ENCODE measurements at places on chromosomes 6 and 20.

DNA sequence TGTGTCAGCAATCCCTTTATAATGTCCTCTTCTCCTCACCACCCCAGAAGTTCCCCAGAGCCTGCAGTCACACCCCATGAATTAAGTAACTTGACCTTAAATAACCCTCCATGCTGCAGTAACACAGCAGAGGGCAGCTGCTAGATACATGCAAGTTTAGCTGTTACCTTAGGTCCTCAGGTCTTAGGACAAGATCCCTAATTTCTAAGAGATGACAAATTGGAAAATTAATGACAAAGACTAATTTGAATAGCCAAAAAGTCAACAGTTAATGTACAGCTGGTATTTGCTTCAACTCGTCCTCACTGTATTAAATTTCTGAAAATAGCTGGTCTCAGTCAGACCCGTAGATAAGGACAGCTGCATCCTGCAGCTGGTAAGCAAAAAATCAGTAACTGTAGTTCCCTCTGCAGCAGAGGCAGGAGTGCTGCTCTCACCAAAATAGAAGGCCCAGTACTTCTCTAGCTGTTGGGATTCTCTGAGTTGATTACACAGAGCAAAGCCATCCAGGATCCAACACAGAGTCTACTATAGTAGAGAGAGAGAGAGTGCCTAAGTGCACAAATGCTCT is 62.4 kb downstream of the TNFRSF21 start:
- no peak for DNase-seq

- no peak for DNase-seq
These were observed 1.1 kb upstream of the SMOC2 start for GRCh38 chr6:168439794-168440450.

GRCh38 chr6:135955099-135955498 is 103.6 kb downstream of the PDE7B start:
- DNase-seq, result no peak

DNA sequence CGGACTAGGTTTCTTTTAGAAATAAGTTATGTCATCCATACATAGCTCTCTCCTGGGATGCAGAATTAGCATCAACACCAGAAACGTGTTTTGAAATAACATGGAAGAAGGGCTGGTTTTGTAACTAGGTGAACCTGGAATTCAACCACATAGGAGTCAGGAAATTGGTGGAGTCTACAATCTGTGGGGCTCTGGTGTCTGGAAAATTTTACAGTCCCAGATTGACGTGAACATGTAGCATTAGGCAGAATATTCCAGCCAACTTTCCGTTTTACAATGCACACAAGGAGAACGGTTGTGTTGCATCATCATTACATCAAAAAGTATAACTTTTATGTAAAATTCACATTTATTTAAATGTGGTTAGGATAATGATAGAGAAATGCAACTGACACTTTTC is 1.9 kb downstream of the KCNQ5 start:
- no peak for DNase-seq

- DNase-seq, result no peak
These were observed 113.0 kb upstream of the TIAM2 start for GRCh38 chr6:154882107-154882506.

GRCh38 chr6:119129968-119130484 is 51.6 kb upstream of the FAM184A start:
- DNase-seq, result no peak

- no peak for DNase-seq
These were observed 45.4 kb upstream of the CDH22 start for GRCh38 chr20:46353500-46354206.

DNA sequence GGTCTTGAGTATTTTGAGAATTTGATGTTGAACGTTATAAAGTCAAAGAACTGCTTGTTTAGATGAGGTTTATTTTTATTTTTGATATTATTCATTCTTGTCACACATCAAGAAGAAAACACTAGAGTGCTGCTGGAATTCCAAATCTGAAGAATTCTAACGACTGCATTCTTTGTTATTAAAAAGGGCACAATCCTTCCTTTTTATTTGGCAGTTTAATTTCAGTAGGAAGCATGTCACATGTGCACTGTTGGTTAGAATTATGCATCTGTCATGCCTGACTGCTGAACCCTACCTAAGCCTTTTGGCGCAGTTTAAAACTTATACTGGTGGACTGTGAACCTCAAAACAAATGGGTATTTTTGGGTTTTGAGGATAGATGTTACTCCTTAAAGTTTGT is 4.0 kb downstream of the ID4 start:
- DNase-seq, result no peak

- DNase-seq, result no peak
These were observed 533 bp upstream of the RSPO3 start for GRCh38 chr6:127117979-127118297.

DNA sequence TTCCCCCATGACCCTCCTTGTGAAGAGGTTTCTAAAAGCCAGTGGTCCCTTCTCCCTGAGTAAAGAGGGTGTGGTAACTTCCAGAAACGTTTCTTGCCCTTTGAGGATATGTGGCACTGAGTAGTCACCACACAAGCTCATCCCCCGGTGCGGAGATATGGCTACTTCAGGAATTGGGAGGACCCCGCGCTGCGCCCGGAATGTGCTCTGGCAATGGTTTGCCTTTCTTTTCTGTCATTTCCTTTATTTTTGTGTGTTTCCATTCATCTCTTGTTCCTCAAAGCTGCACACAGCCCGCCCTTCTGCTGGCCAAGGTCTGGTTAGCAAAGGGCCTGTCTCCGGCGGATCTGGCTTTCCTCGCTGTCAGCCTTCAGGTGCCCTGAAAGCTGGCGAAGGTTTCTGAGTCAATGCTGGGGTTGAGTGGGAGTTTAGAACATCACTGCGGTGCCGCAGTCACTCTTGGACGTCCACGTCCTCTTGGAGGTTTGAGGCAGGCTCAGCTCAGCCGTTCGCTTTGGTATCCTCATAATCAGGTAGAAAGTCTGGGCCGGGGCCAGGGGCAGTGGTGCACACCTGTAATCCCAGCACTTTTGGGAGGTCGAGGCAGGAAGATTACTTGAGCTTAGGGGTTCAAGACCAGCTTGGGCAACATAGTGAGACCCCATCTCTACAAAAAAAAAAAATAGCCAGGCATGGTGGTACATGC is 67.2 kb downstream of the TCP11 start:
- DNase-seq, result no peak

DNA sequence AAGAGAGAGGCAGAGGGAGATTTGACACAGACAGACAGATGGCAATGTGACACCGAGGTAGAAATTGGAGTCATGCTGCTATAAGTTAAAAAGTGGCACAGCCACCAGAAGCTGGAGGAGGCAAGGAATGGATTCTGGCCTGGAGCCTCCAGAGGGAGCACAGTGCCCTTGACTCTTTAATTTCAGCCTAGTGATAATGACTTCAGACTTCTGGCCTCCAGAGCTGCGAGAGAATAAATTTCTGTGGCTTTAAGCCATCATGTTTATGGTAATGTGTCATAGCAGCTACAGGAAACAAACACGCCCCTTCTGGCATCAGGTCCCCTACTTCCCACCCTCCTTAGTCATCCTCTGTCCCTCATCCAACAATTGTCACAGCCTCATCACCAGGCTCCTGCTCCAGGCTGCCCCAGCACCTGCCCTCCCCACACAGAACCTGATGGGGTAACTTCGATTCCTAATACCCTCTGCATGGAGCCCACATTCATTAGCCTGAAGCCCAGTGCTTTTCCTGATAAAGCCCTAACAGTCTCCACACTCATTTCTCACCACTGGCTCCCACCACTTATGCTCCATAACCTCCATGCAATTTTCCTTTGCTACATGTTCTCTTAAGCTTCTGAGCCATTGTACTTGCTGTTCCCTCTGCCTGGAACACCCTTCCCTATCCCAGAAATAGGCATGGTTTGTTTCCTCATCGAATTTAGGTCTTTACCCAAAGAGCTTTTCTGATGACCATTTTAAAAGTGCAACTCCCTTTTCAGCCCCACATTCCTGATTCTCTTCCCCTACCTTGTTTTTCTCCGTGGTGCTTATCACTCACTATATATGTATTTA is 69.7 kb upstream of the TOX2 start:
- DNase-seq, result no peak

DNA sequence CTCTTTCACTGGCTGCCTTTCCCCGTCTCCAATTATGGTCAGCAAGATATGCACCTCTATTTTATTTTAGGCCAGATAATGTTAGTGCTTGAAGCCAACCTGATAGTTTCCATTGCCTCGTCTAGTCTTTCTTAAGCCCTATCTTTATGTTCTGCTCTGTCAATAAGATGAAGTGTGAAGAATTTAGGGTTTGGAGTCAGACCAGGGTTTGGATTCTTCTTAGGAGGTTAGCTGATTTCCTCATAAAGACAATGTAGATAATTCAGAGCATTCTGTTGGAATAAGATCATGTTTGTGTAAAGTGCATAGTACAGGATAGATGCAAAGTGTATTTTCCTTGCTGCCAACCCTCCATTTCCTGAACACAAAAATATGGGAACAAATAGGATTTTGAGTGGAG is 43.8 kb downstream of the PKIB start:
- no peak for DNase-seq

GRCh38 chr6:10583509-10583901 is 62.4 kb downstream of the GCNT2 start:
- no peak for DNase-seq

DNA sequence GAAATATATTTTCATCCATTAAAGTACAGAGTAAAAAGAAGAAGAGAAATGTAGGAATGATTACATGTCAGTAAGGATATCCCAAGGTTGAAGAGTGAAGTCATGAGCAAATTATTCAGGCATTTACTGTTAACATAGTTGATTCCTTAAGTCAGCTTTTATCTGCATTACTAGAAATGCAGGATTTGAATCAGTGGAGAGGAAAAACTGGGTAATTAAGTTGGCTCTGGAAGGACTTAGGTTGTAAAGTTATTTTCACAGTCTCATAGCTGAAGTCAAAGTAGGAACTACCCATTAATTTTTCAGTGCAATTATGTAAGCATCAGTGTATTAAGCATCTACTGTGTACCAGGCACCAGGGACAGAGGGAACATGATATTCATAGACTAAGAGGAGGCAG is 7.8 kb downstream of the NAA20 start:
- DNase-seq, result no peak

DNA sequence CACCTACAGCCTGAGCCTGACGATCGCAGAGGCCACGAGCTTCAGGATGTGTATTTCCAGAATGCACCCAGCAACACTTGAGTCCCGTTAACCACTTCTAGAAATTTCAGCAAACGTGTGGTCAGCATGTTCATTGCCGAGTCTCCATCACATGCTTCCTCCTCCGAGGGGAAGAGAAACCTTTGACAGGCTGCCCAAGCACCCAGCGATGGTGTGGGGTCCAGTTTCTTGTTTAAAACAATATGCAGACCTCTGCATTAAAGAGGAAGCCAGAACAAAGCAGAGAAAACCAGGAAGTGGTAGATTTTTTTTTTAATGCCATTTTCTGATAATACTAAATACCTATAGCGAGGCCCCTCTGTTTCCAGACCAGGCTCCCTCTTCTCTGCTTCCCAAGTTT is 71.9 kb downstream of the GNAS-AS1 start:
- DNase-seq, result no peak

DNA sequence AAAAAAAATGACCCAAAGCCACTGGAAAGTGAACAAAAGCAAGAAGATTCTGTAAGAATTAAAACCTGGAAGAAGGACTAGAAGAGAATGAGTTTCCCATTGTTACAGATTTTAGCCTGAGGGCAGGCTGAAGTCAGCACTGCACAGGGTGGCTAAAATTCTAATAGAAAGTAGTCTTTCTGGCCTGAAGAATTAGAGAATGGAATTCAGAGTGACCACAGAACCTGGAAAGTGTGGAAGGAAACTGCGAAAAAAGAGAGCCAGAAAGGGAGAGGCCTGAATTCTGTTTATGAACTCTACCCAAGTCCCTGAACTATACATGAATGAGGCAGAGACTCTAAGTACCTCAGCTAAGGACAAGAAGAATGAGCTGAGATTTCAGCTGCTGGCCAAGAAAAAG is 38.9 kb upstream of the FILIP1 start:
- no peak for DNase-seq

- no peak for DNase-seq
These were observed 73.2 kb downstream of the NCR2 start for GRCh38 chr6:41408576-41408975.

DNA sequence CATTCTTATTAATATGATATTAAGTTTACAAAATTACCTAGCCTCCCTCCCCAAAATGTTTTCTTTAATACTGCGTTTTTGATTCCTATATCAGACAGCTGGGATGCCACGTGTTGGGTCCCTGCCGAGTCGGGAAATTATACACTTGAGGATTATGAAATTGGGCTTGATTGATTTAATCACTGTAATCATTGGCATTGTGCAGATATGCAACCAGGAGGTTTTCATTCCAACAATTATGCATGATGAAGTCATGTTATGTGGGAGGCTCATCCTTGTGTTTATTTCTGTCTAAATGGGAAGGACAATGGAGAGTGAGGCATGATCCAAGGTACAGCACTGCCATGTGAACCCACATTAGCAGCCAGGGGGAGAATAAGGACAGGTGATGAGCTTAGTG is 30.6 kb upstream of the RIPOR2 start:
- DNase-seq, result no peak
